Upper lobe of right lung (tissue), 1 donor: ENCODE measurements at places on chromosomes 1 and 21. TPM values are rescaled to one million over a fixed set of nuclear protein-coding genes. Genes with fewer than 3 reads are reported as not detected.
A peak's percentile ranks its signal among the peaks of the same experiment; 100 is the strongest.

DNA sequence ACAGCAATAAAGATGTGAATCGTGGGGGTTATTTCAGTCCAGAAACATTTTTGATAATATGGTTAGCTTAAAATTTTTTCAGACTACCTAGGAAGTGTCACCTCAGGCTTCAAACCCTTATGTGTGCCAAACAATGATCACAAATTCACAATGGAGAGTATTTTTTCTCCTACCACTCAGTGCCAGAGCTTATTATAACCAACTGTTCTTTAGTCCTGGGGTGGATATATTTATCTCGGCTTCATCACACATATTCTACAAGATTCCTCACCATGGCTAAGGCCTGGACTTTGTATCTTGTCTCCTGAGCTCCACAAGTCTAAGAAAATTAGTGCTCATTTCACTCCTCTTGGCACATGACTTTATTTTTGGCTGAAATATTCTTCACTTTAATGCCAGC lies 629.1 kb downstream of the RWDD3 start:
- DNase-seq: no peak

GRCh38 chr1:42128964-42129363 lies 24.2 kb upstream of the GUCA2B start:
- DNase-seq: no peak

DNA sequence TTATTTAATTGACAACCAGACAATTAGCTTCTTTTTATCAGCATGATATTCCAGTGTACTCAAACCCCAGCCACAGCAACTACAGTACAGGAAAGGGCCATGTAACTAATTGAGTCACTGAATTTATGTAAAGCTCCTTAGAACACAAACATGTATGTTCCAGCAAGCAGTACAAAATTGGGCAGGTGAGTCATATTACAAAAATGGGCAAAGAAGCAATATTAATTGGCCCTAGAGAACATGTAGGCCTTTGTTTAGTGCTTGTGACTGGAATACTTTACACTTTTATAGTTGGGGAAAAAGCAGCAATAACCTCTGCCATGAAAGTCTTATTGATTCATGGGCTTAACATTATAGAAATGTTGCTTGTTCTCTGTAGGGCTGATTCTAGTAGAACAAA lies 31.8 kb downstream of the CLEC20A start:
- no peak for DNase-seq

- no peak for DNase-seq
Observed at GRCh38 chr21:40421121-40421520, 425.8 kb downstream of the DSCAM start.

- DNase-seq: no peak
Observed at GRCh38 chr1:56688522-56689026, 43.5 kb downstream of the PRKAA2 start.

GRCh38 chr21:34219334-34220060 lies 144.3 kb upstream of the KCNE2 start:
- no peak for DNase-seq

GRCh38 chr21:45863267-45863666 lies 118.3 kb upstream of the COL6A1 start:
- DNase-seq: no peak

DNA sequence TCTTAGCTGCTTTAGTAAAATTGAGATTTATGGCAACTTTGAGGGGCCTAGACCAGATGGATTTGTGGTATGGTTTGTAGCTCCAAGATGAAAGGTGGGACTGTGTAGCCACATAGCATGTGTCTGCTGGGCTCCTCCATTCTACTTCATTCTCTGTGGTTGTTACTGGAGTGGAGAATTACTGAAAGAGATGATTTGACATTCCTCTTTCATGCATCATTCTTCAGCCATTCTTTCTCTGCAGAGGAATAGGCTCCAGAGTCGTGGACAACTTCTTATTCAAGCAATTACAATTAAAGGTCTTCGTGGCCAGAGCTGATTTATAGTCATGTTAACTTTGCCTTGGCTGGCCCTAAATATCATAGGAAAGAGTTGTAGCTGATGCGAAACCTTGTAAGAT lies 328.9 kb downstream of the PAPPA2 start:
- no peak for DNase-seq

- DNase-seq: peak; percentile 81
Observed at GRCh38 chr1:16146279-16147155, 9.4 kb downstream of the EPHA2 start.

- DNase-seq: no peak
Observed at GRCh38 chr1:87053446-87053845, 139.0 kb downstream of the HS2ST1 start.

- no peak for DNase-seq
Observed at GRCh38 chr1:192485692-192486436, 89.7 kb upstream of the RGS1 start.

GRCh38 chr21:14078746-14079375 lies 131.9 kb downstream of the LIPI start:
- no peak for DNase-seq

DNA sequence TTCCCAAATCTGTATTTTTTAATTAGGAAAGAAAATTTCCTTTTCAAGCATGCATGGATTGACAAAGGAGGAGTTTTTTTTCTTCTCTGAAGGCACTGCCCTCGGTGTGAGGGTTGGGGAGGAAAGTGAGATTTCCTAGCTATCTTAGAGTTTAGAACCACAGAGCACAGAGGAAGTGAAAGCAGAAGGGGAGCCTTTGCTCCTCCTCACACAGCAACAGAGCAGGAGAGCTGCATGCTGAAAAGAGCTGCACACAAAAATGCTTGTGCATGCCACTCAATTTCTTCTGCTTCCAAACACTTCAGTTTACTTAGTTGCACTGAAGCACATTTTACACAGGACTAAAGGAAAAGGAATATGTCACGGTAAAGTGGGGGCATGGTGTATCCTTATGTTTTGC lies 308.1 kb downstream of the GPATCH2 start:
- no peak for DNase-seq

- DNase-seq: no peak
Observed at GRCh38 chr1:153485863-153486262, 25.4 kb upstream of the S100A7 start.

DNA sequence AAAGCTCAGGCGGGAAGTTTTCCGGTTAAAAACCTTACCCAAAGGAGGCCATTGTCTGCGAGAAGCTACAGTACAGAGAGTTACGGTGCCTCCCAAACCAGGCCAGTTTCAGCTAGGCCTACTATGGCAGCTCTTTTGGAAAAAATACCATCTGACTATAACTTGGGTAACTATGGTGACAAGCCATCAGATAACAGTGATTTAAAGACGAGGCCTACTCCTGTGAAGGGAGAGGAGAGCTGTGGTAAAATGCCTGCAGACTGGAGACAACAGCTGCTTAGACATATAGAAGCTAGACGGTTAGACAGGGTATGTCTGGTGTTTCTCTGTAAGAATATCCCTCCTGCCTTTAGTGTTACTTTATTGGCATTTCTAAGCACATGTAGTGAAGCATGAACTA lies 165.9 kb downstream of the LRRC40 start:
- DNase-seq: no peak

DNA sequence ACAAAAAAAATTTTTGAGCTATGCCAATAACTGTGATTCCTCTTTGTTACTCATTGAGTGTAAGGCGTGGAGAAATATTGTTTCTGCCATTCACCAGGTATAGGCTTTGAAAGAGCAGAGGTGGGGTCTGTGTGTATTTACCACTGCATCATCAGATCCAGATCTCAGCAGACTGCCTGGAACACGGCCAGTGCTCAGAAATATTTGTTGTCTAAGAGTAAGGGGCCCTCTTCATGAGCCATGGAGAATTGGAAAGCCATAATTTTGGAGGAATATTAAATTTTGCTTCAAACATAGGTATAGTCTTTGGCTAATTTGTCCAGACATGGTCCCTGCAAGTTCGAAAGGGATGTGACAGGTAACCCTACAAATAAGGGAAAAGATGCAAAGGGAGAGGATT lies 231.3 kb upstream of the IRF2BP2 start:
- no peak for DNase-seq

DNA sequence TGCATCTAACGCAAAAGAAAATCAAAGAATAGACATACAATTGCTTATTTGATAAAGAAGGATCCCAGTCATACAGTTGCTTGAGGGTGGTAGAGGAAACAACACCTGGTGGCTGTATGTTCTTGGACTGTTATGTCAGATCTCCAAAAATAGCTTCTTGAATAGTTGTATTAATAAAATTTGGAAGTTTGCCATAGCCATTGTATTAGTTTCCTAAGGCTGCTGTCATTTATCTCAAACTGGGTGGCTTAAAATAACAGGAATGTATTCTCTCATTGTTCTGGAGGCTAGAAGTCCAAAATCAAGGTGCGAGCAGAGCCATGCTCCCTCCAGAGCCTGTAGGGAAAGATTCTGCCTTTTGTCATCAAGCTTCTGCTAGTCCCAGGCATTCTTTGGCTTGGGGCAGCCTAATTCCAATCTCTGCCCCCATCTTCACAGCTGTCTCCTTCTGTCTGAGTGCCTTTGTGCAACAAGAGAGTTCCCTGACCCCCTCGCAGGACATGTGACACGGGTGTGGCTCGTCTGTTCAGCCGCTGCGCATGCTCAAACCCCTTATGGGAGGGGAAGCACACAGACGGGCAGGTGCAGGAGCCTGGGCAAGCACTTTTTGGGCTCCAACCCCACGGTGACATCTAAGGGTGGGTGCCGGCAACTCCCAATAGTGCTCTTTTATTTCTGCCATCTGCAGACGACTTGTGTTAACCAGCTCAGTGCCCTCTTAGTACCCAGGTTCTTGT lies 21.7 kb upstream of the GRIK1 start:
- DNase-seq: no peak

GRCh38 chr1:19683351-19683750 lies 18.7 kb downstream of the HTR6 start:
- DNase-seq: no peak

DNA sequence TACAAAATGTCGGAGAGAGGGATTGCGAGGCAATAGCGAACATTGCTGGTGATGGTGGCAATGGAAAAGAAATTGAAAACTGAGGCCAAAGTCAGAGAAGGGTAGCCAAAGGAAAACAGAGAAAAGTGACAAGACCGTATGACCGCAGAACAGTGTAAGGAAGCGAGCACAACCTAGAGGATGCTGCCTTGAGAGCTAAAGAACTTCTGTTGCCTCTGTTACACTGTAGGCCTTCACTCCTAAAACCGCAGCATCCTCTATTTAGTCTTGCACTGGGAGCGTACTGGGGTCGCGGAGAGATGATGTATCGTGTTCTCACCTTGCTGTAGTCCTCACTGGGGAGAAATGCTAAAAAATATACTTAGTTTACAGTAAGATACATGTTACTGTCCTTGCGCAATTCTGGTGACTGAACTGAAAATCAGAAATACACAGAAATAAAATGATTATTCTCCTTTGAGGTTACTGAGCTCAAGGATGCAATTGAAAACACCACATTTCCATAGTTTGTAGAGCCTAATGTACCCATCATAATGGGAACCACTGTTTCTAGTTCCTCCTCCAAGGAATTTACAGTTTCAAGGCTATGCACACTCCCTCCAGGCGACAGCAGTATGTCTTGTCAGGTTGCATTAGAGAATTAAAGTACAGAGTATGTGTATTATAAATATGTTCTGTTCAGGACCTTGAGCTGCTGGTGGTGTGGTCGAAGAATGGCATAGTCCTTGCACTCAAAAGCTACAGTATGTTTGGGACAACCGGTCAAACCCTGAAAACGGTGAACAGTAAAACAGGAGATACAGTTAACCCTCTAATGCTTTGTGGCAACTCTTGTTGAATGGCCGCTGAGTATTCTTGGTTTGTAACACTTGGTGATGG lies 1.3 kb downstream of the NEK7 start:
- DNase-seq: no peak

DNA sequence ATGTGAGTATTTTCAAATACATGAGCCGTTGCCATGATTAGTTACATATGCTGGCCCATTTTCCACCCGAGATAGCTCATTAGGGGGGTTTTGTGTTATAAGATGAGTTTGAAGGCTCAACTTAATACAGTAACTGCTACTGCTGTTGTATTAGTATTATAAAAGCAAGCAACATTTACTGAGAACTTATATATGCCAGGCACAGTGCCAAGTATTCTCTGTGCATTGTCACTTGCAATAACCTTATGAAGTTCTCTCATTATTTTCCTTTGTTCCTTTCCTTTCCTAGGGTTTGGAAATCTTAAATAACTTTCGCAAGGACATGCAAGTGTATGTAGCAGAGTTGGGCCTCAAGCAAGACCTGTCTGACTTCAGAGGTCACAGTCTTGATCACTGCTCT lies 107.9 kb downstream of the RYR2 start:
- no peak for DNase-seq

- no peak for DNase-seq
Observed at GRCh38 chr1:16420424-16421118, 16.7 kb downstream of the SPATA21 start.

- DNase-seq: no peak
Observed at GRCh38 chr1:154730259-154730658, 122.3 kb upstream of the ADAR start.

GRCh38 chr21:33185852-33186251 lies 43.9 kb upstream of the IFNAR2 start:
- DNase-seq: no peak

DNA sequence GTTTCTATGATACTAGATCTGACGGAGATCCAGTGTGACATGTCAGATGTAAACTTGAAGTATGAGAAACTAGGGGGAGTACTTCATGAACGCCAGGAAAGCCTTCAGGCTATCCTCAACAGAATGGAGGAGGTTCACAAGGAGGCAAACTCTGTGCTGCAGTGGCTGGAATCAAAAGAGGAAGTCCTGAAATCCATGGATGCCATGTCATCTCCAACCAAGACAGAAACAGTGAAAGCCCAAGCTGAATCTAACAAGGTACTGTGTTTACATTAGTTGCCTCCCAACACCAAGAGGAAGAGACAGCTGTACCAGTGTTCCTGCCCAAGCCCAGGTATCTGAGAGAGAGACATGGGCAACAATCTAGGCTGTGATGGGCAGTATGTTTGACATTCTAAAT lies 112.2 kb upstream of the BMP8A start:
- no peak for DNase-seq

GRCh38 chr1:54970901-54971300 lies 9.5 kb upstream of the TMEM61 start:
- DNase-seq: no peak

CNIH3 gene
- 4.8 TPM for total RNA-seq

SELENBP1 gene
- total RNA-seq: 321 TPM

OR2G6 gene
- not detected for total RNA-seq

S100A2 gene
- 5.6 TPM for total RNA-seq

C1orf53 gene
- total RNA-seq: 4.0 TPM

SPOCD1 gene
- 31.4 TPM for total RNA-seq

SPRR4 gene
- total RNA-seq: not detected

LAX1 gene
- total RNA-seq: 3.0 TPM

LCE3E gene
- total RNA-seq: not detected

GTF2B gene
- total RNA-seq: 20.8 TPM

CLDN14 gene
- total RNA-seq: not detected
